ENCODE measurements at places on chromosomes 2 and 18. TPM values are rescaled to one million over a fixed set of nuclear protein-coding genes. Genes with fewer than 3 reads are reported as not detected.

GRCh38 chr2:117128461-117128860 is 686.0 kb upstream of the DDX18 start:
- no peaks in the 10 kb centered on the region for H3K36me3 ChIP-seq
- no peaks in the 10 kb centered on the region for H3K27me3 ChIP-seq
- H3K4me3 ChIP-seq = no peak overlapping the region
- H3K27ac ChIP-seq = no peak overlapping the region

- ATAC-seq = no peak
- no peak overlapping the region for H3K4me3 ChIP-seq
- no peaks in the 10 kb centered on the region for H3K36me3 ChIP-seq
- H3K4me1 ChIP-seq = no peaks in the 10 kb centered on the region
Observed at GRCh38 chr2:16408331-16409005, 257.2 kb downstream of the CYRIA start.

- no peak overlapping the region for H3K27ac ChIP-seq
- H3K27me3 ChIP-seq = no peaks in the 10 kb centered on the region
- no peak overlapping the region for H3K4me3 ChIP-seq
- no peak for ATAC-seq
Observed at GRCh38 chr2:220309215-220309614, 681.8 kb downstream of the SLC4A3 start.

- peak; percentile 46 for ATAC-seq
- peaks cover 27% of the 10 kb centered on the region for H3K36me3 ChIP-seq
- no peaks in the 10 kb centered on the region for H3K27me3 ChIP-seq
Observed at GRCh38 chr2:23824777-23825212, 102.1 kb downstream of the ATAD2B start.

DNA sequence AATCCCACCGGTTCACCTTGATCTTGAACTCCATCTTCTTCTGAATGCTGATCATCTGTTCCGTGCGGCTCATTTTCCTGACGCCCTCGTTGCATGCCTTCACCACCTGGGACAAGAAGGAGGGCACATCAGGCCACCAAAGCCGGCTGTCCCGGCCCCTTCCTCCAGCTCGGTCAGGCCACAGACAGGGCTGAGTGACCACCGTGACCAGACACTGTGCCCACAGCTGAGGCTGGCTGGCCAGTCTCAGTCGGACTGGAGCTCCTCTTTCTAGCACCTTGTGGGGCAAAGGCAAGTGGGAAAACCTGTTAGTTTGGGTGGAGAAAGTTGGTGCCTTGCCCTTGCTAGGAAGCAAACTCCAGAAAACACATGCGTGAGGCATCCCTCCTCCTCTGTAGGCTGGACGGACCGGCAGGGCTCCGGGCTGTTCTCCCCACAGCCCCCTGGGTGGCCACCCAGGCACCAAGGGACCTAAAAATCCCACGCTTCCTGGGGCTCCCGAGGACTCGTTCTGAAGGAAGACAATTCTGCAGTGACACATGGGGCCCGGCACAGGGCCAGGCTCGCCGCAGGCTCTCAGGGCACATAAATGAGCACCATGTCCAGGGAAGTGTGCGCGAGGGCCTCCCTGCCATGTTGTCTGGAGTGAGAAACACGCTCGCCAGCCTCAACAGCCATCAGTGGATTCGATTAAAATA is 15.3 kb downstream of the SNORC start:
- no peak overlapping the region for H3K4me3 ChIP-seq
- H3K4me1 ChIP-seq = no peaks in the 10 kb centered on the region
- ATAC-seq = no peak
- no peak overlapping the region for H3K27ac ChIP-seq

DNA sequence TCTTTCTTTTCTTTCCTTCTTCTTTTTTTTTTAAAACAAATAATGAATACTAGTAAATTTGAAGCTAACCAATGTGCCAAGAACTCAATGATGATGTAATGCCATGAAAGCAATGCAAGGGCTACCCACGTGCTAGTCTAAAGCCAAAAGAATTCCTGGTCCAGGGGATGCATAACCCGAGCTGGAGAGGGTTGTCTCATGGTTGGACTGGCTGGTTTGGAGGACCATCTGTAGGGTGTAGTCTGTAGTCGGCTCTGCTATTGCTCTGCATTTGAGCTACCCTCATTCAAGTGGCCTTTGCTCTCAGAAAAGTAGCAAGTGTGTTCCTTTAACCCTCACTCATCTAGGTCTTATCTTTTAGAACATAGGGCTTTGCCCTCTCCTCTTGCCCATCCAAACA is 469.6 kb upstream of the CELF4 start:
- H3K4me3 ChIP-seq = no peak overlapping the region
- ATAC-seq = no peak

DNA sequence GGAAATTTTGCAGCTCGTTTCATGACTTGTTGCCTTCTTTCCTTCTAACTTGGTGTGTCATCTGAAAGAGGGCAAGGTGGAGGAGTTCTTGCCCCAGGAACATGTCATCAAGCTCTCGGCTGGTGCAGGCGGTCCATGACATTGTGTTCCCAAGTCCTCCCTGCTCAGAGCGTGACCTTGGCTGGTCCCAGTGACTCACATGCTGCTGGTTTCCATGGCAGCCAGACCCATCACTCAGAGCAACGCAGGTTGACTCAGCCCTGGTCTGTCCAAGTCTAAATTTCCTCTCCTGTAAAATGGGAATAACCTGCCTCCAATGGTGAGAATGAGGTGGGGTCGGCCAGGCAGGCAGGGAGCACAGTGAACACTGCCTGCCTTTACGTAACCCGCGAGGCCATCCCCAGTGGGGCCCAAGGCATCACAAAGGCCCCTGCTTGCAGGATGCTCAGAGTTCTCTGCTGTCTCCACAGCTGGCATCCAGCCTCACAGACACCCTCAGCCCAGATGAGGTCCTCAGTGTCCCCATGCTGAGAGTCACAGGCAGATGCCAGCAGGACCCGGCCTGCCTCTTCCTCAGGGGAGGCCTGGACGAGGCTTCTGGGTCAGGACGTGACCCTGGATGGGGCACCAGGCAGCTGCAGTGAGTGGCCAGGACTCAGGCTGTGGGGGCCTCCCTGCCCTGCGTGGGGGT is 143.7 kb downstream of the TPO start:
- no peak for ATAC-seq
- H3K27ac ChIP-seq = no peak overlapping the region

DNA sequence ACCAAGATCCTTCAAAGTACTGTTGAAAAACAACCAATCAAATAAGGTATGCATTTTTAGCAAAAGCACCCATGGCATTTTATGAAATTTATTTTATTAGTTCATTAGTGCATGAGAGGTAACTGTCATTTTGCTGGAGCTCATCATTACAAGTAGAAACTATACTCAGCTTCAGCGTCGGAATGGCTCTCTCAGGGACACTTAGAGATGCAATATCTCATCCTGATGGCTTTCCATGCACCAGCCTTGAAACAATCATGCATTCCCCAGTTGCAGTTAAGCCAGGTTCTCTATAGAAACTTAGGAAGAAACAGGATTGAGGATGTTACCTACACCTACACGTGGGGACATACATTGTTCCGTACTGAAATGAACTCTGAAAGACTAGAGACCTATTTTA is 219.5 kb downstream of the GALR1 start:
- H3K36me3 ChIP-seq = no peaks in the 10 kb centered on the region
- H3K27me3 ChIP-seq = peaks cover 24% of the 10 kb centered on the region
- no peaks in the 10 kb centered on the region for H3K4me1 ChIP-seq
- H3K4me3 ChIP-seq = no peak overlapping the region
- no peak for ATAC-seq
- no peak overlapping the region for H3K27ac ChIP-seq

DNA sequence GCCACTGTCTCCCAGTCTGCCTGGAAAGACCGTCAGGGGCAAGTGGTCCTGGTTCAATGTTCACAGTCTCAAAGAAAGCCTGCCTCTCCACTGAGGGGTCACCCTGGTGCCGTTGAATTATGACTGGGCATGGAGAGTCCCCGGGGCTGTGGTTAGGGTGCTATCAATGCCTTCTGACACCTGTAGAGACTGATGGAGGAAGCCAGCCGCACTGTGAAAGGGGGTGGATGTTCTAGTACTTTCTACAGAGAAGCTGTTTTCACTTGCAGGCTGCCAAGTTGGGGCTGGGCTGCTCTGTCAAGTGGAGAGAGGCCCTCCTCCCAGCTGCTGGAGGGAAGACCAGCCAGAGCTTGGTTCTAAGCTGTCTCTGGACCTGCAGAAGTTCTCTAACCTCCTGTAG is 80.5 kb downstream of the BCL2L11 start:
- H3K4me1 ChIP-seq = no peaks in the 10 kb centered on the region
- H3K27ac ChIP-seq = no peak overlapping the region
- no peak overlapping the region for H3K4me3 ChIP-seq

GRCh38 chr2:150428641-150429040 is 58.8 kb downstream of the RND3 start:
- no peak for ATAC-seq
- no peak overlapping the region for H3K4me3 ChIP-seq
- no peaks in the 10 kb centered on the region for H3K4me1 ChIP-seq

DNA sequence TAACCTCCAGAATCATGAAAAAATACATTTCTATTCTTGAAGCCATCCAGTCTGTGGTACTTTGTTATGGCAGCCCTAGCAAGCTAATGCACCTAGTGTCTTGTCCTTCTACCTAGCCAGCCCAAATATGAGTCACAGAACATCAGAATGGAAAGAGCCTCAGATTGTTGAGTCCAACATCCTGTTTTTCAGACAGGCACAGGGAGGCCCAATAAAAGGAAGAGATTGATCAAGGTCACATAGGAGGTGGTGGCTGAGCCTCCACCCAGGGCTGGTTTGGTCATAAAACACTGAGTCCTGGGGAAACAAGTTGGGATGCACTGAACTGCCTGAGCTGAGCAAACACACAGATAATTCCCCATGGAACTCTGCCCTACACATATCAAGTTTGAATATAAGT is 195.5 kb downstream of the TTC32 start:
- H3K4me3 ChIP-seq = no peak overlapping the region
- H3K36me3 ChIP-seq = no peaks in the 10 kb centered on the region
- no peak for ATAC-seq
- no peaks in the 10 kb centered on the region for H3K4me1 ChIP-seq
- peaks cover 3% of the 10 kb centered on the region for H3K27me3 ChIP-seq

- ATAC-seq = no peak
- H3K36me3 ChIP-seq = no peaks in the 10 kb centered on the region
- no peak overlapping the region for H3K27ac ChIP-seq
- H3K4me3 ChIP-seq = no peak overlapping the region
Observed at GRCh38 chr2:229462112-229462511, 191.0 kb upstream of the PID1 start.

- H3K4me3 ChIP-seq = no peak overlapping the region
- peaks cover 4% of the 10 kb centered on the region for H3K27me3 ChIP-seq
- no peak overlapping the region for H3K27ac ChIP-seq
- H3K4me1 ChIP-seq = no peaks in the 10 kb centered on the region
- no peaks in the 10 kb centered on the region for H3K36me3 ChIP-seq
Observed at GRCh38 chr2:205698286-205699268, 16.3 kb downstream of the NRP2 start.

DNA sequence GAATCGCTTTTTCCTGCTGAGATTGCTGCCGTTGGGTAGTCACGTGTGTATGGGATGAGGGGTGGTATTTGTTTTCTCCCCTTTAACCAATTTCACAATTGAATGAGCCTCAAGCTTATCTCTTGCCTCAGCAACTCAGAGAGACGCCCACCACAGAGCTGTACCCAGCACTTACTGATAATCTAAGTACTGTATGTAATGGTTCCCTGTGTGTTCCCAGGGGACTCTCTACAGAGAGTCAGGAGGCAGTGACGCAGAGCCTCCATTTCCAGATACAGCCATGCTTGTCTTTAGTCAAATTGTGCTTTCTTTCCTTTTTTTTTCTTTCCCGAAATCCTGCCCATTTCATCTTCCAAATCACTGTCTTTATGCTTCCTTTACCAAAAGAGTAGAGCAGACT is 1102.1 kb upstream of the KLHL29 start:
- no peaks in the 10 kb centered on the region for H3K36me3 ChIP-seq
- no peaks in the 10 kb centered on the region for H3K27me3 ChIP-seq
- H3K4me3 ChIP-seq = no peak overlapping the region
- H3K27ac ChIP-seq = no peak overlapping the region
- no peak for ATAC-seq
- no peaks in the 10 kb centered on the region for H3K4me1 ChIP-seq

DNA sequence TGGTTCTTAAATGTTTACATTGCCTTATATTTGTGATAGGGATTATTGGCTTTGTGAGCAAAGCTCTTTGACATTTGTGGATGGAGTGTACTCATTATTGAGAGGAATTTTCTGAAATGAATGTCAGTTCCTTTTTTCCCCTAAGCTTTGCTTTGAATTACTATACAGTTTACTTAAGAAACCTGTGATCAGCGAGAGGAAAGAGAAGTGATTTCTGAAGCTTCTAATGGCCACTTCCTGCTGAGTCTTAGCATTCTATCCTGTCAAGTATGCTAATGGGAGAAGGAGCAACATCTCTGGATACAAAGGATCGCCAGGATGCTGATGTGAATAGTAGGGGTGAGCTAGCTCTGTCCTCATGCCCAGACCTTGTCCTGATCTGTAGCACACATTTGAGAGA is 47.8 kb upstream of the MGAT5 start:
- peaks cover 6% of the 10 kb centered on the region for H3K4me1 ChIP-seq
- H3K4me3 ChIP-seq = no peak overlapping the region
- peak; percentile 34 for ATAC-seq
- H3K36me3 ChIP-seq = no peaks in the 10 kb centered on the region

DNA sequence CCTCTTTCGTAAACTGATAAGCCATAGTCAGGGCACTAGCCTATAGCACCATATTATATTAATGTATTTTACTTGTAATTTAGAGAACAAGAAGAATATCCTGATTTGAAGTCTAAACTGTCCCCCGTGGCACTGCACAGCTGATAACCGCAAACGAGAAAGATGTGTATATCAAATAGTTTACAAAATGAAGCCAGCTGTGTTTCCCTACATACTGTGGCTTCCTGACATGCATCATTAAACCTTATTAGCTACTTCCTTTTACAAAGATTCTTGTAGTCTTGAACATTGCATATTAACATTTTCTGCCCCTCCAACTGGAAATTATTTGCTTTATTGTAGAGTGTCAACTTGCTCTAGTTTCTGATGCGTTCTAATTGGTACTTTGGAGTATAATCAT is 153.5 kb upstream of the NFATC1 start:
- no peak for ATAC-seq
- H3K4me1 ChIP-seq = peaks cover 5% of the 10 kb centered on the region
- H3K4me3 ChIP-seq = no peak overlapping the region
- H3K27me3 ChIP-seq = no peaks in the 10 kb centered on the region
- no peaks in the 10 kb centered on the region for H3K36me3 ChIP-seq

- ATAC-seq = no peak
- no peak overlapping the region for H3K4me3 ChIP-seq
- H3K36me3 ChIP-seq = no peaks in the 10 kb centered on the region
- H3K4me1 ChIP-seq = peaks cover 8% of the 10 kb centered on the region
- peak overlapping the region; percentile 2 for H3K27ac ChIP-seq
Observed at GRCh38 chr2:70828914-70829824, 6.4 kb downstream of the CD207 start.

- no peak overlapping the region for H3K4me3 ChIP-seq
- no peaks in the 10 kb centered on the region for H3K36me3 ChIP-seq
- H3K27ac ChIP-seq = no peak overlapping the region
- H3K4me1 ChIP-seq = no peaks in the 10 kb centered on the region
Observed at GRCh38 chr2:220837226-220837625, 734.9 kb downstream of the EPHA4 start.

CHAC2 gene
- total RNA-seq = 17.7 TPM

ZNF512 gene
- total RNA-seq = 39.5 TPM

SLC5A7 gene
- total RNA-seq = not detected

GPR45 gene
- not detected for total RNA-seq

NT5C1B gene
- not detected for total RNA-seq

DLX1 gene
- total RNA-seq = not detected

FOXD4L1 gene
- 0.32 TPM for total RNA-seq

PSMA8 gene
- total RNA-seq = 0.58 TPM

UCN gene
- 1.7 TPM for total RNA-seq

SEMA4C gene
- 9.6 TPM for total RNA-seq

AKAIN1 gene
- total RNA-seq = not detected

ADAM23 gene
- total RNA-seq = 2.2 TPM

GDF7 gene
- 0.02 TPM for total RNA-seq

All from activated T-helper 17 cell treated with anti-CD3 and anti-CD28 coated beads, Interleukin-2, amount 50 U/mL, for 72 hours (primary cell).